ENCODE measurements at places on chromosomes 7 and 10. TPM values are rescaled to one million over a fixed set of nuclear protein-coding genes. Genes with fewer than 3 reads are reported as not detected.

The GARIN1A gene
- 1.1 TPM for total RNA-seq

DNA sequence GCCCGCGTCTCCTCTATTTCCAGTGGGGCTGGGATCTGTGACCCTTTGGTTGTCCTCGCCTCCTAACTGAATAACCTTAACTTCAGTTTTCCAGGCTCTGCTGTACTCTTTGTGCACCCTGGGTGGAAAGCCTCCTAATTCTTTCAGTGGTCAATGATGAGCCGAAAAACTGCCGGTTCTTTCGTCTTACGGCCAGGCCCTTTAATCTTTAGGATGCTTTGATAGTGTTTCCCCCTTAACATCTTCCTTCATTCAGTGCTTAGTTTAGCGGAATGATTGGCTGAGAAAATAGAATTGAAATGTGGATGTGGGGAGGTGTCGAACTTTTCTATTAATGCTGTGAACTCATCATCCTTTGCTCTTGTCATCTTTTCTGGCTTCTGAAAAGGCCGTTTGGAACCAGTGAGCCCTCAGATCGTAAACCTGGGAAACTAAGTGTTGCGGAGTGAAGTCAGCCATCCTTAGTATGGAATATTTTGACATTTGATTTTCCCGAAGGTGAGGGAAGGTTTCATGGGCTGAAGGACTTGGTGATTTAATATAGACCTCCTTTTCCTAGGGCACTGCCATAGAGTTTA is 847 bp downstream of the GARS1 start:
- DNase-seq, result no peak

DNA sequence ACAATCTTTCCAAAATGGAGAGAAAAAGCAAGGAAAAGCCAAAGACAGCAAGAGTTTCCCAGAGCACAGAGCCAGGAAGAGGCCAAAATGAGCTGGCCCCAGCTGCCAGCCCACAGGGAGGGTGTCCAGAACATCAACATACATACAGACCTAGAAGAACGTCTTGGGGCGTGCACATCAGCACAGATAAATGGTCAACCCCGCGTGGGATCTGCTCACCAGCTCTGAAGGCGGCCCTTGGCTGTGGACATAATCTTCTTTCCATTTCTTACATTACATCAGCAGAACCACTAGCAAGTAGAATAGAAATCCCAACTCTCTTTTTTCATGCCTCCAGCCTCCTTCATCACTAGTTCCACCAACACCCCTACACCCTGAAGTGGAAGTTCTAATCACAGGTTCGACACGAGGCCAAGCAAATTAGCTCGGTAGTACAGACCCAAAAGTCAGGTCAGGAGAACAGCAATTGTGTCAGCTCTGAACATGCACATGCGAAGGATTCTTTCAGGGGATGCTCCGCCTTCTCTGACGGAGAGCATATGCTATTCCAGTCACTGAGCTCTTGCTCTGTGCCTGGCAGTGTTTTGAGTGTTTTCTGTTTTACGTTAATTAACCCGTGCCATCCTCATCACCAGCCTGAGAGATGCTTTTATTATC is 16.4 kb downstream of the SH3PXD2A start:
- DNase-seq, result no peak

- DNase-seq, result no peak
Measured at GRCh38 chr7:132491391-132491945, 84.8 kb downstream of the PLXNA4 start.

DNA sequence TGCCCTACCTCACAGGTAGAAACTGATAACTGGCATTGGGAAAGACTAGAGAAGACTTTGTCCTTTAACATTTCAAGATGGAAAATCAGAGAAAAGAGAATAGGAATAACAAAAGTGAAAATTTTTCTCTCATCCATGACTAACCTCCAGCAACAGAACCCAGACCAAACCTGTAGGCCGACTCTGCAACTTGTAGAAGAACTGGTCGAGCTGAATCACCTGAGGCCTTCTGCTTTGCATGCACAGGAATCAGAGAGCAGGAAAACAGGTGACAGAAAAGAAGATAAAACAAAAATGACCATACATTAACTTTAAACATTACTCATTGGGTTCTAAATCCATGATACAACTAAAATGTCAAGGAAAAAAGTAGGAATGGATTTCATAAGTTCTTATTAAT is 137.1 kb downstream of the SLC25A13 start:
- DNase-seq, result no peak
